ENCODE measurements at places on chromosomes 6 and 20. TPM values are rescaled to one million over a fixed set of nuclear protein-coding genes. Genes with fewer than 3 reads are reported as not detected.

BNIP5 gene
- total RNA-seq, result not detected

SFT2D1 gene
- total RNA-seq, result 28.4 TPM

SMLR1 gene
- total RNA-seq, result not detected

KCNQ2 gene
- total RNA-seq, result not detected

KCNG1 gene
- total RNA-seq, result 0.35 TPM

GJA10 gene
- total RNA-seq, result not detected

TRIM38 gene
- total RNA-seq, result 9.6 TPM

DNA sequence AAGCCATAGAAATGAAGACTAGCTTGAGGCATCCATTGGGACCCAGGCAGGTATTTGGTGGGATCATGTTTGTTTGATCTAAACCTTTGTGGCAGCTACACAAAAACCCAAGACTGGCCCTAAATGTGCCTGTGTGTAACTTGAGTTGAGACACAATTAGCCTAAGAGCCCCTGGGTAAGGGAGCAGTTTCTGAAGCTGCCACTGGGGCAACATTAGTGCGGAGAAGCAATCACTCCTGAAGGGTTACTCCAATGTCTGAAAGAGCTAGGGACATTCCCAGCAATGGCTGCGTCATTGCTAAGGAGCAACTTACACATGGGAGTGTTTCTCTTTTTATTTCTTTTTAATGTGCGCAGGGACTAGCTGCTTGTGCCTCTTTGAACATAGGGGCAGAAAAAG, 67.9 kb upstream of the EEF1E1 start:
- ATAC-seq, result no peak

DNA sequence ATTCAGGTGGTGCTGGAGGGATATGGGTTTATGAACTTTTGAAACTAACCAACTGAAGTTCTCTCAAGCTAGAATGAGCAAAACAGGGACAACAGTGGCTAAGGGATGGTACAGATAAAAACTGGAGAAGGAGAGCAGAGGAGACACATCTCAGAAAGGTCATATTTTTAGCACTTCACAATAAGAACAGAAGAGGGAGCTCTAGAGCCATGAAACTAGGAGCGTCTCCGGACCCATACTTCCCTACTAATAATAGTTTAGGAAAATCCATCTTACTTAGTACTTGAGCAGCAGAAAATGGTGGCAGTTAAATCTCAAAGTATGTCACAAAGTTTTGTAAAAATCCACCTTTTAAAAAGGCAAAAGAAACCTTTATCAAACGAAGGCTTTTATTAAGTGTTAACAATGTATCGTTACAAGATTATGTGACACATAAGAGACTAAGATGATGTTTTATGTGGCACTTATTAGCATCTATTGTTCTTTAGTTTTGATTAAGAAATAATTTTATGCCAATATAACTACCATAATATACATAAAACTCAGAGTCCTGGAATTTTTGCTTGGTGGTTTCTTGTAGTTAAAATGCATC, 278.6 kb downstream of the TBC1D32 start:
- peak; percentile 36 for ATAC-seq

- no peak for ATAC-seq
These were observed 12.5 kb downstream of the CD164 start for GRCh38 chr6:109369728-109370127.

DNA sequence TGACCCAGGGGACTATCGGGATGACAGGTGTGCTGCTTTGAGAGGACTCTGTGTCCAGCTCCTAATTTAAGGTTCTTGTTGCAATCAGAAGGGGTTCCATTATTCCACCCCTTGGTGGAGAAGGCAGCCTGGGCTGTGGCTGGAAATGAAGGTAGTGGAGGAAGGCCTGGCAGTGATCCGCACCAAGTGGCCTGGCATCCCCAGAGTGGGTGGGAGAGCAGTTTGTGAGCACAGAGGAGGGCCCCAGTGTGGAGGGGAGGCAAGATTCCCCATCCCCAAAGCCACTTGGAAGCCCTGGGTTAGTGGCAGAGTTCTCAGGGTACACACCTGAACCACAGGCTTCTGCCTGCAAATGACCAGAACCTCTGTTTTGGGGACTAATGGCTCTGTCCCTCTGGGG, 2.3 kb downstream of the TGM3 start:
- no peak for ATAC-seq

- ATAC-seq, result no peak
These were observed 45.2 kb upstream of the BCLAF1 start for GRCh38 chr6:136334853-136335252.

GRCh38 chr20:52975029-52975732, 3.0 kb downstream of the TSHZ2 start:
- no peak for ATAC-seq

GRCh38 chr20:45933266-45934045, 1.0 kb upstream of the PCIF1 start:
- no peak for ATAC-seq

- ATAC-seq, result no peak
These were observed 21.6 kb upstream of the PI3 start for GRCh38 chr20:45153147-45153546.

DNA sequence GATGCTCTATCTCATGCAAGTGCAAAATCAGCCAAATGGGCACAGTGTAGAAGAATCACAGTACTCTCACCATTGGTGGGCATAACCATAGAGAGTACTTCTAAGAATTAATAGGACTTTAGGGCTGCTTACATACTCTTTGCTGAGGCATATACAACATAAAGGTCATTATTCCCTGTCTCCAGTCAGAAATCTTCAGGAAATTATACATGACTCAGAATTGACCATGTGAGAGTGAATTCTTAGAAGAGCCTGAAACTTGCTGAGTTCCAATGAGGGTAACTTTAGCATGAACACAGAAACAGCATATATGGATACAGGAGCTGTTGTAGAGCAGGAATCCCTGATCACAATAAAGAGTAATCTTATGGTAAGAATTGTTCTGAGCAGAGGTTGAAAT, 498.7 kb downstream of the TENT5A start:
- no peak for ATAC-seq

DNA sequence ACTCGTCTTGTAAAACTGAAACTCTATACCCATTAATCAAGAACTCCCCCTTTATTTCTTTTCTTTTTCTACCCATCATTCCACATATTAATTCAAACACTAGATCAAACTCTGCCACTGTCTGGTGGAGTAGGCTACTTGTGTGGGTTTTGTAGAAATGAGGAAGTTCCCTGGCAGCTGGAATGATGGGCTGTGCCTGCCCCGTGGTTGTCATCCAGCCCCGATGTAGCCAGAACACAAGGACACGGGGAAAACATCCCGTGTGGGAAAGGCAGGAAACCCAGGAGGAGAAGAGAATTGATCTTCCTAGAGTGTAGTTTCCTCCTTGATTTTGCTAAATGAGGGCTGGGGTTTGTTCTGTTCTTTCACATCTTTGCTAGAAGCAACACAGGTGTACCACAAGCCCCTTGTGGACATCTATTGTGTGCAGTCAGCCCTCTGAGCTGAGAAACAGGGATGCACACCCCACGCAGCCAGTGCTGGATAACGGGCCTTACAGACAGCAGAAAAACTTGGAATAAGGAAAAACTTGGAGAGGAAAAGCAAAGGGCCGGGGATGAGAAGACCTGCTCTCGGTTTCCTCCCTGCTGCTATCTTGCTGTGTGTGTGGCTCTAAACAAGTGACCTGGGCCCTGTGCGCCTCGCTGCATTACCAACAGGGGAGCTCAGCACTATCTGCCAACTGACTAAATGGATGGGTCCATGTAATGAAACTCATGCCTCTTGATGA, 88.0 kb downstream of the SCML4 start:
- ATAC-seq, result no peak

DNA sequence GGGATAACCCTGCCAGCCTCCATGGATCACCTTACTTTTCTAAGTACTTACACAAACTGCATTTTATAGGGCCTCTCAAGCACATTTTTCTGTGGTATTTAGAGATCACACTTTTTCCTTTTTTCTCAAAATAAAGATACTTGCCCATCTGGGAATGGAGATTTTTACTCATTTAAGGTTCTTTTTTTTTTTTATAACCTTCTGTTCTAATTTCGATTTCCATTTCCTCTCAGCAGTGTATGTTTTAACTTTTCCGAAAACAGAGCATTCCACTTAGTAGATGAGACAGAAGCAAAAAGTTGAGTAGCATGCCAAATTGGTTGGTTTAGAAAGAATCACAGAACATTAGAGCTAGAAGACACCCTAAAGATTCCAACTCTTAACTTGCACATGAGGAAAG, 214.3 kb downstream of the ARHGAP18 start:
- ATAC-seq, result no peak

GRCh38 chr6:99426451-99426757, 1.3 kb upstream of the PNISR start:
- no peak for ATAC-seq

DNA sequence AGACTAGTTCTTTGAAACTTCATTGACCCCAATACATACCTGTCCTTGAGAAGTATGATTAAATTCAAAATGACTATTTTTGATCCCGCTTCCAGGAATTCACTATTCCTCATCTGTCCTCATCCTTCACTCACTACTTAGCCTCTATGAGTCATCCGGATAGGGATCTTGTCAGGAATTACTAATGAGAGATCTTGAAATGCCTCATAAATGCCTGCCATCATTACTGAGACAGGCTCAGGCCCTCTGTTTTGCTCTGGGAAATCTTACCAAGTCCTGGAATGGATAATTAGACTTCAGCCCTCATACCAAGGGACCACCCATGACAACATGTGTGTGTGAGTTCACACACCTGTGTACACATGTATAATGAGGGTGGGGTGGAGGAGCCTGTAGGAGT, 2.8 kb upstream of the CYP24A1 start:
- no peak for ATAC-seq

- no peak for ATAC-seq
These were observed 117.1 kb downstream of the SYNDIG1 start for GRCh38 chr20:24586523-24586840.

- ATAC-seq, result no peak
These were observed 25.1 kb downstream of the ZC3H12D start for GRCh38 chr6:149459761-149460160.

DNA sequence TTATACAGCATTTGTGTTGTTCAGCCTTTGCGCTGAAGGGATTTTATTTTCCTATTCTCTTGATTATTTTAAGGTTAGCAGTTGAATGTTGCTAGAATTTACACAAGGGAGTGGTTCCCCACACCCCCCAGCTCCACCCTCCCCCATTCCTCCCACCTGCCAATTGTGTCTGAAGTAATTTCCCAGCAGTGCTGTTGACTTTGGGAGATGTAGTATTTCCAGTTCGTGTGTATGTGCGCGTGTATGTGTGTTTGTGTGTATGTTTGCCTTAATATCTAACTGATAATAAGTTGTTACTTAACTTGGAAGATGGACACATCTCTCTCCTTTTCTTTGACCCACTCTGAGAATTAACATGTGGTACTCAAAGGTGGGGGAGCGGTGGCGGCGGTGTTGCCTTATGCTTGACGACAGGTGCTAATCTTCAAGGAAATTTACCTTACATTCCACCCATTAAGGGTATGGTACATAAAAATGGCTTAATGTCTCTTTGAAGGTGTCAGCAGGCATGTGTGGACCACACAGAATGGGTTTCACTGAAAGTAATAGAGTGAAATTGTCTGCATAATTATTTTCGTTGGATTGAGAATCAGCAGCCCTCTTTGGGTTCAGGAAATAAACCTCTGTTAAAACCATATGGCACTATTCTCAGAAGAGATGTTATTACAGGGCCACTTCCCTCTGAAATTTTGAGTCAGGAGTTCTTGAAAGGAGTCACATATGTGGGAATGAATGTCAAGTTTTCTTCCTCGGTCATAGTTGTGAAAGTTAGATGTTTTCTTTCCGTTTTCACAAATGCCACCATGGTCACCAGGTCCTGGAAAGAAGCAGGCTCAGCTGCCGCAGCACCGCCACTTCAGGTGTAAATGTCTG, 95.6 kb upstream of the SUPT3H start:
- no peak for ATAC-seq

DNA sequence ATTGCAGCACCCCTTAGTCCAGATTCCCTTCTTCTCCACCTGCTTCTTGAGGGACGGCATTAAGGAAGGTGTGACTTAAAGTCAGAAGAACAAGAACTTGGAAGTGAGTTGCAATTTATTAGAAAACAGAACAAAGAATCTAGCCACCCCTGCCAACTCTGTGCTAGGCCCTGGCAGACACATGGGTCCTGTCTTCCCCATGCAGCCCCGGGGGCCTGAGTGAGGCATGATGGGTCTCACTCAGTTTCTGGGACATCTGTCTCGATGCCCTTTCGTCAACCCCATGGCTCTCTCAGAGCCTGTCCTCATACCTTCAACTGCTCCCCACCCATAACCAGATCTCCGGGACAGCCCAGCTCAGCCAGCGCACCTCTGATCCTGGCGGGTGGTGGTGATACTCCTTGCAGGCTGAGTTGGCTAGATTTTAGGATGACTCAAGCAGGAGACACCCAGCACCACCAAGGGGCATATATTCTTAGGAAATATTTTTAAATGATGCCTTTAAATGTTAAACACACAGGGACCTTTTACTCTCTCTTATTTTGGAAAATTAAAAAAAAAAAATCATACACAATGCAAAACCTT, 143.2 kb upstream of the RNF24 start:
- ATAC-seq, result no peak

GRCh38 chr6:169896826-169897456, 145.5 kb downstream of the ERMARD start:
- no peak for ATAC-seq

DNA sequence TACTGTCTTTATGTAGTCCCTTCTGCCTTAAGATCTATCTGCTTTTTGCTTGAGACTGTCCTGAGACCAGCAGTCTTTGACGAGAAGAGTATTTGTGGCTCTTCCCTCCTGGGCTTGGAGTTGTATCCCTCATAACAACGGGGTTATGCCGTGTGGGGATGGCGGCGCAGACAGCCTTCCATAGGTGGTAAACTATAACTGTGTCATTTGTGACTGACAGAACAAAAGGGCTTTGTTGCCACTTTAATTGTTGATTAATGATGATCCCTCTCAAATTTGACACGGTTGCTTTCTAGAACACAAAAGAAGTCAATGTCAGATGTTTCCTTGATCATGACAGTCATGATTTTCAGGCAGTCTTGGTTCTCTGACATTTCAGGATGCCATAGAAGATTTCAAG, 196.6 kb downstream of the JARID2 start:
- no peak for ATAC-seq

- no peak for ATAC-seq
These were observed 6.5 kb downstream of the GSS start for GRCh38 chr20:34949120-34949519.

DNA sequence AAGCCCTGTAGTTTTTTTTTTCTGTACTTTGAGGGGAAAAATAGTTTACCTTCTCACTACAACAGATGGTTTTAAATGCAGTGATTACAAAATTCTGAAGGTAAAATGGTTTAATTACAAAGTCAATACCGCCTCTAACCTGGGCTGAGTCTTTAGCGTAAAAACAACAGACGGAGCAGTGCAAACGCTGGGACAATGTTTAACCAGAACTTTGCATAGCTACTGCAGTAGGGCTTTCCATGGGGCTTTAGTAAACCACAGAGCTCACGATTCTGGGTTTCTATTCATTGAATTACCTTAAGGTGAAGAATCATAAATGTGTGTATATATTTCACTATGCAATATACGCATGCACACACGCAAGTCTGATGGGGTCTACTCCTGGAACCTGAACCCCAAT, 77.9 kb downstream of the RFX6 start:
- no peak for ATAC-seq

DNA sequence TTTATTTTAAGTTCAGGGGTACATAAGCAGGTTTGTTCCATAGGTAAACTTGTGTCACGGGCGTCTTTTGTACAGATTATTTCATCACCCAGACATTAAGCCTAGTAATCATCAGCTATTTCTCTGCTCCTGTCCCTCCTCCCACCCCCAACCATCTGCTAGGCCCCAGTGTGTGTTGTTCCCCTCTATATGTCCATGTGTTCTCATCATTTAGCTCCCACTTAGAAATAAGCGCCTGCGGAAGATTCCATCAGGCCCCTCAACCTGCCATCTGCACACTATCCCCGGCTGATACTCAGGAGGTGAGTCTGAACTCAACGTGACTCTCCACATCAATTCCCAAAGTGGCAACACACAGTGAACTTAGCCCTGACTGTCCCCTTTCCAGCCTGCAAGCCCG, 228.0 kb upstream of the SYNDIG1 start:
- no peak for ATAC-seq

Measured in gastroesophageal sphincter (tissue), 4 donors.